ENCODE measurements at places on chromosomes 4 and X.

GRCh38 chr4:123921339-123921738 is 524.7 kb downstream of the SPRY1 start:
- no peak for DNase-seq

DNA sequence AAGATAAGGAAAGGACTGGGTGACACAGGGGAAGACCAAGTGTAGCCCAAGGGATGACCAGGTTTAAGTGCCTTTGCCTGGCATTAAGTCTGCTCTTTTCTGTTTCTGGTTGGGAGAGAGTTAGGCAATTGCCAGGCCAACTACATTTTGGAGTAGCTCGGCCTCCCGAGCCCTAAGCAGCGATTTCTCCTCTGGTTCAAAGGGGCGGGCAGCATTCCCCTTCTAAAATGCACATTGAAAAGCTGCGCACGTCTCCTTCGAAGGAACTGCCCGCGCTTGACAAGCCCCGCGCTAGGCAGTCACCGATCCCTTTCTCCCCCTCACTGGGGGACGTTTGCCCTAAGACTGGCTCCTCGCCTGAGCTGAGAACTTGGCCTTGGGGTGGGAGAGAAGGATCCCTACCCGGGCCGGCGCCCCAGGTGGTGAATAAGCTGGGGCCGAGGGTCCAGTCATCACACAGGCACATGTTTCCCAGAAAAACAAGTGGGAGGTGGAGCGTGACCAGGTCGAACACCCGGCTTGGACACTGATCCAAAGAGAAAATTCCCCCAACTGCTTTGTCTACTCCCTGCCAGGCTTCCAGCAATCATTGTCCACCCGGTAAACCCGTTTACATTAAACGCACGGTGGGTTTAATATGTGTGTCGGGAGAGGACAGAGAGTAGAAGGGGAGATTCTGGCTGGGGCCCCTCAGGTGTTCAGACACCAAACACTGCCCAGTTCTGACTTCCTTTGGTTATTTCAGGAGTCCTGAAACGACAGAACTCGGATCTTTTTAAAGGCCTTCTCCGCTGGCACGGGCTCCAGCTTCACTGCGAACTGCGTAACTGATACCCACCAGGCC is 4.0 kb downstream of the ARX start:
- DNase-seq: no peak

- no peak for DNase-seq
Measured at GRCh38 chr4:41633321-41633720, 95.4 kb downstream of the LIMCH1 start.

DNA sequence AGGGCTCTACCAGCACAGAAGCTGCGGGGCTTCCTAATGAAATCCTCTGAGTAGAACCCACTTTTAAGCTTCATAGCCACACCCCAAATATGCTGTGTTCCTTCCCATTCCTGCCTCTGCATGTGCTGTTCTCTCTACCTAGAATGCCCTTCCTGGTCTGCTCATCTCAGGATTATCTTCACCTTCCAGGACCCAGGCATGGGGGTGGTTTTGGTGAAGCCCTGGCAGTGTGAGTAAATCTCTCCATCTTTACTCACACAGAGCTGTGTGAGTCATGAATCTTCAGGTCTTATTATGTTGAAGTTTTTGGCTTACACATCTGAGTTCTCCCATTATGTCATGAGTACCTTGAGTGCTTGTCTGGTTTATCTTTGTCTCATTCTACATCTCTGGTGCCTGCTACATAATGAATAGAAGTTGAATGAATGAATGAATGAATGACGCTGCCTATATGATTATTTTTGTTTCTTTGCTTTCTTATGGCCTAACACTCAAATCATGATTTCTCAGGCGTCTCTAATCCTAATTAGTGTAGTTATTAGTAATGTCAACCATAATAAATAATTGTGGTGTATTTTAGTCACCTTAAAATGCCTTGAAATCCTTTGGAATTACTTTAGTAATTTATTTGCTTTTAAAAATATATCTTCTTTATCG is 41.9 kb downstream of the HADH start:
- DNase-seq: no peak

DNA sequence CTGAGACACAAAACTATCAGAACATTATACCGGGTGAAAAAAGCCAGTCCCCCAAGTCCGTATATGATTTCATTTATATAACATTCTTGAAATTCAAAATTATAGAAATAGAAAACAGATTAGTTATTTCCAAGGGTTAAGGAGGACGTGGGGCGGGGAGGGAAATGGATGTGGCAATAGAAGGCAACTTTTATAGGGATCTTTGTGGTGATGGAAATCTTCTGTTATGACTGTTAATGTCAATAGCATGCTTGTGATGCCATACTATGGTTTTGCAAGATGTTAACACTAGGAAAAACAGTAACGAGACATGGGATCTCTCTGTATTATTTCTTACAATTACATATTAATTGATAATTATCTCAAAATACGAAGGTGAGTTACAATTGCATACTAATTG is 96.4 kb downstream of the LNX1 start:
- DNase-seq: no peak

GRCh38 chr4:121050300-121050699 is 22.0 kb downstream of the NDNF start:
- DNase-seq: no peak

GRCh38 chrX:131830400-131831184 is 192.5 kb upstream of the STK26 start:
- DNase-seq: no peak

GRCh38 chr4:7332216-7333023 is 102.3 kb downstream of the PSAPL1 start:
- DNase-seq: no peak

GRCh38 chr4:53821179-53821851 is 230.0 kb upstream of the LNX1 start:
- DNase-seq: no peak

GRCh38 chrX:154595559-154596249 is 10.8 kb downstream of the CTAG1A start:
- DNase-seq: no peak

DNA sequence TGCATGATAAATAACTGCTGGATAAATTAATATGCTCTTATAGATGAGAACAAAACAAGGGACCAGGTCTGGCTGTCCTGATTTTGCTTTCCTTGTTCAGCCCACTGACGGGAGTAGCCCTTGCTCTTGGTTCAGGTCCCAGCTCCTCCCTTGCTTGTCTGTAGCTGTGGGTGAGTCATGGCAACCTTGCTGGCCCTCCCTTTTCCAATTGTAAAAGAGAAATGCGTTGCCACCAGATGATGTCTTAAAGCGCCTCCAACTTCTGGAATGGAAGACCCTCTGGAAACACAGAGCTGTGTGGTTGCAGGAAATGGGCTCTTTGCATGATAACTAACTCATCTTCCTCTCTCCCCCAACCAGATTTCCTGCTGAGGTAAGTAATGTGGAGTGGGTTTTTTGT is 171.4 kb downstream of the AASDH start:
- no peak for DNase-seq

DNA sequence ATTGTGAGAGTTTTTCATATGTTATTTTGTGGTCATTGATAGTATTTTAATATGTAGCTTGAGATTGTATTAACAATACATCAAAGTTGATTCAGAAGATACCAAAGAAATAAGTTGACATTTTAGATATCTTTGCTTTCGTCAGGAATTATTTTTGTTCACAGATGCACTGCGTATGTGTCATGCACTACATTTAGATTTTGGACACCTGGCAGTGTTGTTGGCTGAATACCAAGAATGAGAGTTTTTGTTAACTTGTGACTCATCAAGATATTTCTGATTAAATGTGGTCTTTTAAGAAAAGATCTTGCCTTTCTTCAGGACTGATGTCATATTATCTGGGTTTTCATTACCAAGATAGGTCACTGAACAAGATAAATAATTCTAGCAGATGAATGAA is 633.4 kb downstream of the CENPC start:
- DNase-seq: no peak

DNA sequence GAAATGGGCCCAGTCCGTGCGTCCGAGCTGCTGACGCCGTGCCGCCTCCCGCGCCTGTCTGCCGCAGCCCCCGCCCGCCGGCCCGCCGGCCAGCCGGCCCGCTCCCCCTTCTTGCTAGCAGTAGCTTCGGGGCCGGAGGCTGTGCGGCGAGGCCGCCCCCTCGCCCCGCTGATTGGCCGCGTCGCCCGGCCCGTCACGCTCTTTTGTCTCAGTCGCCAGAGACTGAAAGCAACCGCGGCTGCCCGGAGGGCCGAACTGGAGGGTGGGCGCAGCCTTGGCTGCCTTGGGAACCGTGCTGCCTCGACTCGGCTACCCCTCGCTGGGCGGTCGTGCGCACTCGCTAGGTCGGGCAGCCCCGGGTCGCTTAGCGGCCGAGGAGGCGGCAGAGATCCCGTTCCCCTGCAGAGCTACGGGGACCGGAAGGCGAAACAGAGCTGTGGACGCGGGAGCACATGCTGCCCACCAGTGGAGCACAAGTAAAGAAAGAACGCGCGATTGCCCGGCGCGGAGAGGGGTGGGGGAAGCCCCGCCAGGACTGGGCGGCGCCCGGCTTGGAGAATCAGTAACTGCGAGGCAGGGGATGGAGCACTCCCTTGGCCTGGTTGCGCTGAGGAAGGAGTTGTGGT is at the start of gene ZCCHC18:
Gene ZCCHC18, plus strand, starts transcription at position 198 of the 626 bp plus-strand sequence. CDS start 1,589 bp downstream, outside the sequence.
- no peak for DNase-seq

DNA sequence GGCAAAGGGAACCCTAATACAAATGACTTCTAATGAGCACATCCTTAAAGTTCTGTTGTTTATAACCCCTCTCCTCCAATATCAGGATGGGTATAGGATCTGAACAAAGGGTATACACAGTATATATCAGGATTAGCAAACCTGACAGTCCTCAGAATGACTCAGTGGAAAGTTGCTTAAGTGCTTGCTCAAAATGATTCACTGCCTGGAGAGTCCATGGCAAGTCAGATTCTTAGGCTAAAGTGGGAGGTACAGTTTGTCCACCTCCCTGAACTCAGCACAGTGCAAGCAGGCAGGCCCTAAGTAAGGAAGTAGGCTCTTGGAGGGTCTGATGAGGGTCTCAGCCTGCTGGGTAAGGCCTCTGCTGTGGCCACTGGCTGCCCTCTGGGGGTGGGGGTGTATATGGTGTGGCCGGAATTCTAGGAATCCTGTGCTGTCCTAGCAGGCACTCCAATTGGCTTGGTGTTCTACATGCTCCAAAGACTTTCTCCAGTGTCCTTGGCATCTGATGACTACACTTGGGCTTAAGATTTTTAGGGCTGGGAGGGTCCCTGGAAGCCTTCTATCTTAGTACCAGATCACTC is 54.3 kb downstream of the CHRDL1 start:
- DNase-seq: no peak

- no peak for DNase-seq
Measured at GRCh38 chrX:51742586-51742985, 656 bp upstream of the GSPT2 start.

GRCh38 chr4:61545902-61546480 is 345.9 kb downstream of the ADGRL3 start:
- DNase-seq: no peak

- no peak for DNase-seq
Measured at GRCh38 chrX:23003116-23003515, 3.4 kb downstream of the DDX53 start.

- no peak for DNase-seq
Measured at GRCh38 chr4:138090918-138091676, 151.1 kb downstream of the SLC7A11 start.

DNA sequence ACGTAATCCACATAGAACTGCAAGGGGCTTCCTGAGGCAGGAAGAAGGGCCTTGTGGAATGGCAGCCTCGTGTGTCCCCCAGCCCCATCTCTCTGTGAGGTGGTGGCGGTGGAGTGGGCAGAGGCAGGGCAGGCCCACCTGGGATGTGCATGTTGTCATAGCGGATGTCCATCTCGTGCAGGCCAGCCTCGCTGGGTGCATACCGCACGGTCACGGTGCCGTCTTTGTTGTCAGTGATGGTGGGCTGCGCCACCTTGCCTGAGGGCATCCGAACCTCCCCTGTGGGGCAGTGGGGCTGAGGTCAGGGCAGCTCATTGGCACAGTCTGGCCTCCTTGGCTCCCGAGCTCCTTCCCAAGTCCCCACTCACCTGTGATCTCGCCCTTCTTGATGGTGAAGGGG is 20.4 kb downstream of the FLNA start:
- DNase-seq: no peak

- no peak for DNase-seq
Measured at GRCh38 chr4:160709546-160709945, 1454.3 kb downstream of the FSTL5 start.

Data from stimulated activated CD8-positive, alpha-beta memory T cell treated with anti-CD3 and anti-CD28 coated beads, Interleukin-12 subunit alpha, Interleukin-12 subunit beta, amount 100 ng/mL, for 4 hours (primary cell).